ENCODE measurements at places on chromosomes 13 and 19.
A peak's percentile ranks its signal among the peaks of the same experiment; 100 is the strongest.

- peak; percentile 94 for DNase-seq
Observed at GRCh38 chr19:8526345-8527091, 12.6 kb upstream of the ZNF414 start.

DNA sequence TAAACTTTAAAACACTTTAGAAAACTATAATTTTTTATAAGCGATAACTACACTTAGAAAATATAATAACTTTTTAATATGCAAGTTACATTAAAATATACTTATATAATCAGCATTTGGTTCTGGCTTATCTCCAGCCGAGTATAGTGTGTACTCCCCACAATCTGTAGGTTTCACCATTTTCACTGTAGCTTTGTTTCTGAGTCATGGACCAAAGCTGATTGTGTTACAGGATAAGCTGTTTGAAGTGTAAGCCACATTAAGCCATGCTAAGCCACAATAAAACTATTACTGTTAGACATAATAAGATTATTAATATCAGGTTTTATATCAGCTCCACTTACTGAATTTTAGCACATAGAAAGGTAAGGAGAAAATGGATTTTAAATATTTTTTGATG, 43.8 kb downstream of the CCDC122 start:
- no peak for DNase-seq

DNA sequence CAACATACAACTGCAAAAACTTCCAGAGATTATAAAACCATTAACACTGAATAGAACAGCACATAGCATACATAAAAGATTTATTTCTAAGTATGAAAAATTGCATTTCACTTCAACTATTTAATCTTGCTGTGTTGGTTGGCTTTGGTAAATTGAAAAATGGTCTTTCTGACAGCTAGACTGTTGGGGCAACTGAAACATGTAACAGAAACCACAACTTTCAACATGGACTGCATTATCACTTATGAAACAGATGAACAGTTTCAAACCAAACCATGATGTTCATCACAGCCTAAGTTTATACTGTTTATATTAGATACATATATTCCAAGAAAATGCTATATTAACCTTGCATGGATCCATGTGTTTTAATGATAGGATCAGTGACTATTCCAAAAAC, 324.1 kb upstream of the PCDH9 start:
- no peak for DNase-seq

GRCh38 chr19:40763963-40764362, 11.4 kb upstream of the MIA start:
- DNase-seq = no peak

DNA sequence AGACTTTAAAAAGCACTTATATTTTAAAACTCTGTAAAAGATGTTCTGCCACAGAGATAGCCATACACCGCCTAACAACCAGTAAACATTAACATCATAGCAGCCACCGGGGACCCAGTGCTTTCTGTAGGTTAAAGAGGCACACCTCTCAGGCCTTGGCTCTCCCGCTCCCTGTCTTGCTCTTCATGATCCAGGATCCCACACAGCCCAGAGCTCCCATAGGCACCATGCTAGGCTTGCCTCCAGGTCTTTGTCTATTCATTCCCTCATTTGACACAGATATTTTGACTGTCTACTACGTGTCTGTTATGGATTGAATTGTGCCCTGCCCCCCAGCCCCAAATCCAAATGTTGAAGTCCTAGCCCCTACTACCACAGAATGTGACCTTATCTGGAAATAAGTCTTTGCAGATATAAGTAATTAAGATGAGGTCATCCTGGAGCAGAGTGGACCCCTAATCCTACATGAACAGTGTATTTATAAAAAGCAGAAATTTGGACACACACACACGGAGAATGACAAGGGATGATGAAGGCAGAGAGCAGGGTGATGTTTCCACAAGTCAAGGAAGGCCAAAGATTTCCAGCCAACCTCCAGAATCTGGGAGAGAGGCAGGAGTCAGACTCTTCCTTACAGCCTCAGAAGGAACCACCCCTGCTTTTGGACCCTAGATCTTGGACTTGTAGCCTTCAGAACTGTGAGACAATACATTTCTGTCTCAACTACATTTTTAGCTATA, 272.6 kb downstream of the DNAJC15 start:
- DNase-seq = no peak

DNA sequence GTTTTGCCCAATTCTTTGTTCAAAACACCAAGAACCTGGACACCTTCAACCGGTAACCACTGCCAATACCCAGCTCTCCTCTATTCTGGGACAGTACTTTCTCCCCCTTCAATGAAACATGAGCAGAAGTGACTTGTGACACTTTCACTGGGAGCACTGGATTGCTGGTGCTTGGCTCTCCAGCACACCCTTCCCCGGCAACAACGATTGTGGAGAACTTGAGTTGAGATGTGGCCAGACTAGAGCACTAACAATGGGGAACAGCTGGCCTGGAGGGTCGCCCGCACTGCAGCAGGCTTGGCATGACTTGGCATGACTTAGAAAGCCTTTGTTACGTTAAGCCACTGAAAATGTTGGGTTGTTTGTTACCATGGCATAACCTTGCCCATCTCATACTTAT, 7.5 kb upstream of the B3GLCT start:
- no peak for DNase-seq

GRCh38 chr13:49351871-49352270, 92.0 kb downstream of the CAB39L start:
- no peak for DNase-seq

GRCh38 chr19:9407827-9408226, 27.5 kb downstream of the ZNF266 start:
- no peak for DNase-seq

DNA sequence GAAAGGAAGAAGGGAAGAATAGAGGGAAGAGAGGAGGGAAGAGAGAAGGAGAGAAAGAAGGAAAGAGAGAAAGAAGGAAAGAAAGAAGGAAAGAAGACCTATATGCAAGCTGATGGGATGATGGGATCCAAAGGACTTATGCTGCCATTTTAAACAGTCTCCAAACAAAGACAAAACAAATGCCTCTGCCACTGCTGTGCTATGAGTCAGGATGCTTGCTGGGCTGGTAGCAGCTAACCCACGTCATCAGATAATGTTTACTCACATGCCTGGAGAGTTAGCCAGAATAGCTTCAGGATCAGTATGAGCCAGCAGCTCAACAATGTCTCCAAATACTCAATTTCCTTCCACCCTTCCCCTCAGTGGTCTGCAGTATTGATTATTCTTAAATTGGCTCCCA, 12.0 kb upstream of the ZNF274 start:
- no peak for DNase-seq

DNA sequence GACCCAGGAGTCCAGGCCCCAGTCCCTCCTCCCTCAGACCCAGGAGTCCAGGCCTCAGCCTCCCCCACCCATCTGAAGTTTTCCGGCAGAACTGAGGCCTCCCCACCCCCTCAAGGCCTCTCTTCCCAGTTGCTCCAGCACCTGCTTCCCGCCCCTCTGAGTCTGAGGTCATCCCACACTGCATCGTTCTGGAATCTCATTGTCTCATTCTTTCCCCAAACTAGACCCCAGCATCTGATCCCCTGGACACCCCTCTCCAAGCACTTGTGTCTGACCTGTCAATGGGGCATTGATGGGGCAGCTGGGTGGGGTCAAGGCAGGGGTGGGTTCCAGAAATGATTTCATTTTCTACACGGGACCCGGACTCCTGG, 793 bp upstream of the SBK2 start:
- no peak for DNase-seq

GRCh38 chr13:48486362-48486761, 46.5 kb downstream of the RCBTB2 start:
- DNase-seq = no peak

GRCh38 chr19:55468054-55468393, 3.5 kb upstream of the C19orf85 start:
- no peak for DNase-seq

GRCh38 chr13:102033857-102034331, 368.0 kb downstream of the FGF14 start:
- DNase-seq = no peak

DNA sequence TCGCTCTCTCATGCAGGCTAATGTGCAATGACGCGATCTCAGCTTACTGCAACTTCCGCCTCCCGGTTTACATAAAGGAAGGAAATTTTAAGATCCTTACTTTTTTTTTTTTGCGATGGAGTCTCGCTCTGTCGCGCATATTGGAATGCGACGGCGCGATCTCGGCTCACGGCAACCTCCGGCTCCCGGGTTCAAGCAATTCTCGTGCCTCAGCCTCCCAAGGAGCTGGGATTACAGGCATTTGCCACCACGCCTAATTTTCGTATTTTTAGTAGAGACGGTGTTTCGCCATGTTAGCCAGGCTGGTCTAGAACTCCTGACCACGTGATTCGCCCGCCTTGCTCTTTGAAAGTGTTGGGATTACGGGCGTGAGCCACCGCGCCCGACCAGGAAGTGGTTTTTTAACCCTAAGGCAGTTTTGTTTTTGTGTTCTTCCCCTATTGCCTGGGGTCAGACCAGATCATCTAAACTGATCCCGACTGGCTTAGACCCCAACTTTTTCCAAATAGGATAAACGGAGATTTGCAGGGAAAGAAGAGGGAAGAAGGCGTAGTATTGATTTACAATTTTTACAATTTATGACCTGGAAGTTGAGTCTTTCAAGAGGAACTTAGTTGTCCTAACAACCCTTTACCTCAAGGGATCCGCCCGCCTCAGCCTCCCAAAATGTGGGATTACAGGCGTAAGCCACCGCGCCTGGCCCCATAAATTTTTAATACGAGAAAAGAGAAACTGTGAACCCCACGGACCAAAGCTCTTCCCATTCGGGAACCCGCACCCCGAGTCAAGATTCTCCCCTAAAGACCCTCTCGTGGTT, 142.0 kb downstream of the ZNF737 start:
- no peak for DNase-seq

DNA sequence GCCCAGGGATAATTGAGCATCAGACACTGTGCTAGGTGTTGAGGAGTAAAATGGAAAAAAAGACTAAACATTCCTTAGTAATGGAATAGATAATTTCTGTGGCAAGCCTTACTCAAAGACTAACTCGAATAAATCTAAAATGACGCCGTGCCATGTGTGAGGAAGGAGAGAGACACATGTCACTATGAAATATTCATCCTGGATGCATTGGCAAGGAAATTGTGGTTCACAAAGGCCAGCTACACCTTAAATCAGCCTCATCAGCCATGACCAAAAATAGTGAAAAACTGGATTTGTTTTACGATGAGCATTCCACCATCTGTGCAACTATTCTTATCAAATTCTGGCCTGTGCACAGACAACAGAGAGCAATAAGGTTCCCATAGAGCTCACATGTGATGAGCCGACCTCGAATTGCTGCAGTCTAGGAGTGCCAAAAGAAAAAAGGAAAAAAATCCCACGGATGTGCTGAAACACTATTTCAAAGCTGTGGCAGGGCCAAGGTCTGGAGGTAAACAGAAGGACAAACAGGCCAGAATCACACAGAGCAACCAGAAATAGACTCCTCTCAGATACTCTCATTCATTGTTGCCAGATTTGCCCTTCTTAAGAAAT, 505.7 kb downstream of the EFNB2 start:
- DNase-seq = no peak

DNA sequence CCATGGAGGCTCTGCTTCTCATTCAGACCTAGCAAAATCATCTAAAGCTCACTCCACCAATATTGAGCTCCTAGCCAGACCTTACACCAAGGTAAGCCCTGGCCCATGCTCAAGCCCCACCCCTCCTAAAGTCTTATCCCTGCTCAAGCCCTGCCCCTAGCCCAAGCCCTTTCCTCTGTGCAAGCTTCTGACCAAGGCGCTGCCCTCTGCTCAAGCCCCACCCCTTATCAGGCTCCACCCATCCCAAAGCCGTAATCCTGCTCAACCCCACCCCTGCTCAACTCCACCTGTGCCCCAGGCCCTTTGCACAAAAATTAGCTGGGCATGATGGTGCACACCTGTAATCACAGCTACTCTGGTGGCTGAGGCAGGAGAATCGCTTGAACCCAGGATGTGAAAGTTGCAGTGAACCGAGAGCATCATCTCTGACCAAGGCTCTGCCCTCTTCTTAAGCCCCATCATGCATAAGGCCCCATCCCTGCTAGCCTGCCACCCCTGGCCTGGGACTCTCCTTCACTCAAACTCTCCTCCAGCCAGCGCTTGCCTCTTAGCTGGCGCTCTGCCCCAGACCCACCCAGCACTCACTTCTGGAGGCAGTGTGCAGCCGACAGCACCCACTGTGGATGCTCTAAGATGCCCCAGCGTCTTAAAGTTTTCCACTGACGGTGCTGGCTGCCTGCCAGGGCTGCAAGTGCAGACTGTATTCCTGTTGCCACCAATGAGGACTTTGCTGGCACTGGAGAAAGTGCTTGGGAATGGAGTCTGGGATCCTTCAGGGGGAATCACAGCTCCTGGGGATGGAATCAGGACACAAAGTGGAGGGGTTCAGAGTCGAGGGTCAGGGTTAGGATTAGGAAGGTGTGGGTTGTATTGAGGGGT, 16.5 kb downstream of the KLK4 start:
- no peak for DNase-seq

- DNase-seq = peak; percentile 91
Observed at GRCh38 chr13:97141564-97142005, 80.5 kb upstream of the MBNL2 start.

DNA sequence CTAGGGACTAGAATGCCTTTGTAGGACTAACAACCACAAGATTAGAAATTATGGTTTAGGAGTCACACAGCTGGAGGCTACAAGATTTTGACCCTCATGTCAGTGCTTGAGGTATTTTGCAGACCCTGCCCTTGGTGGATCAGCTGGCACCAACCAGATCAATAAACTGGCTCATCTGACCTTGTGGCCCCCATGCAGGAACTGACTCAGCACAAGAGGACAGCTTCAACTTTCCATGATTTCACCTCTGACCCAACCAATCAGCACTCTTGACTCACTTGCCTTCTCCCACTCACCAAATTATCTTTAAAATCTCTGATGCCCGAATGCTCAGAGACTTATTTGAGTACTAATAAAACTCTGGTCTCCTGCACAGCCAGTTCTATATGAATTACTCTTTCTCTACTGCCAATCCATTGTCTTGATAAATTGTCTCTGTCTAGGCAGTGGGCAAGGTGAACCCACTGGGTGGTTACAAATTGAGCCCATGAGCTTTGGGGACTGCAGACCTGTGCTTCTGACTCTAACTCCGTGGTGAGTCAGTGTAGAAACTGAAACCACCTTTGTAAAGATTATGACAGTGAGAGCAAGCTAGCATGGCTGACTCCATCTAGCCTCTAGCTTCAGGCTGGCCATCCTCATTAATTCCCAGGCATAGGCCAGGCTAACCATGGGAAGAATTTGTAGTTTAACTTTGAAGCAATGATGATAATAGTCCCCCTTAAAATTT, 33.9 kb upstream of the CEACAM8 start:
- no peak for DNase-seq

Data from Caco-2 (cell line).